ENCODE measurements at places on chromosomes 16 and 17. TPM values are rescaled to one million over a fixed set of nuclear protein-coding genes. Genes with fewer than 3 reads are reported as not detected.

Gene SOST
- total RNA-seq = not detected

Gene PSME3IP1
- 116 TPM for total RNA-seq

Gene GNPTG
- 35.0 TPM for total RNA-seq

Gene SARM1
- total RNA-seq = 5.6 TPM

Gene NUPR1
- total RNA-seq = 15.2 TPM

All from A549 treated with CpdA at 1 μM for 4 hours (cell line).